MCF 10A (cell line): ENCODE measurements at places on chromosomes 3 and 15. TPM values are rescaled to one million over a fixed set of nuclear protein-coding genes. Genes with fewer than 3 reads are reported as not detected.

- no peak overlapping the region for H3K4me3 ChIP-seq
- H3K27me3 ChIP-seq = no peaks in the 10 kb centered on the region
- peaks cover 58% of the 10 kb centered on the region for H3K36me3 ChIP-seq
- peaks cover 7% of the 10 kb centered on the region for H3K4me1 ChIP-seq
- no peak for DNase-seq
These were observed 49.7 kb upstream of the UTS2B start for GRCh38 chr3:191380001-191380400.

DNA sequence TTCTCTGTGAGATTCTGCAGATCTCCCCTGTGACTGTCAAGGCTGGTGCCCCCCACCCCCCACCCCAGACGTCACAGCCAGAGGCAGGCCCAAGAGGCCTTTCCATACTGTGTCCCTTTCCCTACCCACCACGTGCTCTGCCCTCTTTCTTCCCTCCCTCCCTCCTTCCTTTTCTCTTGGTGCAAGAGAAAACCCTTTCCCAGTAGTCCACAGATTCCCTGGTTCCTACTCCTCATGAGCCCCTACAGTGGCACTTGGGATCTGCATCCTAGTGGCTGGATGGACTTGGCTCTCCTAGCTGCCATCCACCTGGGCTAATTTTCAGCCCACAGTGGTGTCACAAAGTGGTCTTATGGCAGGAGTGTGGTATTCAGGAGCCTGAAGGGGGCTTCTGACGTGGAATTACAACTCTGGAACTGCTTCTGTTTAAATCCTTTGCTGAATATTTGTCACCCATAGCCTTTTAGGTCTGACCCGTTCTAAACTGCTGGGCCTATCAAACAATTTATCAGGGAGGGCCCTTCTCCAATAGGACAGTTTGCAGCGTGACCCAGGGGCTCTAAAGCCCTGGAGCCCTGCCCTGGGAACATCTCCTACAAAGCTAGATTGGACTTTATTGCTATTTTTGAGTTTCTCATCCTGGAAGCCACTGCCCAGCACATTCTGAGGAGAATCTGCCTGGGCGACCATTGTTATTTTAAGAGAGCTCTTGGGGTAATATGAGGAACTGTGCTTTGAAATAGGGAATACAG lies 35.3 kb downstream of the KLF13 start:
- H3K4me1 ChIP-seq = peaks cover 69% of the 10 kb centered on the region
- no peaks in the 10 kb centered on the region for H3K27me3 ChIP-seq
- H3K4me3 ChIP-seq = no peak overlapping the region
- DNase-seq = peak; percentile 16
- H3K27ac ChIP-seq = peak overlapping the region; percentile 80

GRCh38 chr3:185733980-185734724 lies 90.7 kb downstream of the IGF2BP2 start:
- no peaks in the 10 kb centered on the region for H3K27me3 ChIP-seq
- peak; percentile 93 for DNase-seq
- peaks cover 51% of the 10 kb centered on the region for H3K4me1 ChIP-seq
- H3K4me3 ChIP-seq = no peak overlapping the region
- peaks cover 26% of the 10 kb centered on the region for H3K36me3 ChIP-seq

GRCh38 chr3:42387802-42388651 lies 22.4 kb downstream of the LYZL4 start:
- no peaks in the 10 kb centered on the region for H3K4me1 ChIP-seq
- no peak overlapping the region for H3K4me3 ChIP-seq
- no peak overlapping the region for H3K27ac ChIP-seq
- no peak for DNase-seq
- peaks cover 31% of the 10 kb centered on the region for H3K27me3 ChIP-seq

- peaks cover 10% of the 10 kb centered on the region for H3K4me1 ChIP-seq
- no peak overlapping the region for H3K4me3 ChIP-seq
- H3K27ac ChIP-seq = no peak overlapping the region
- H3K36me3 ChIP-seq = no peaks in the 10 kb centered on the region
- no peak for DNase-seq
These were observed 89.7 kb upstream of the SLC4A7 start for GRCh38 chr3:27573780-27574437.

GRCh38 chr3:101803939-101804338 lies 24.9 kb downstream of the NXPE3 start:
- H3K27ac ChIP-seq = no peak overlapping the region
- DNase-seq = no peak
- H3K36me3 ChIP-seq = no peaks in the 10 kb centered on the region
- no peak overlapping the region for H3K4me3 ChIP-seq
- peaks cover 2% of the 10 kb centered on the region for H3K4me1 ChIP-seq

DNA sequence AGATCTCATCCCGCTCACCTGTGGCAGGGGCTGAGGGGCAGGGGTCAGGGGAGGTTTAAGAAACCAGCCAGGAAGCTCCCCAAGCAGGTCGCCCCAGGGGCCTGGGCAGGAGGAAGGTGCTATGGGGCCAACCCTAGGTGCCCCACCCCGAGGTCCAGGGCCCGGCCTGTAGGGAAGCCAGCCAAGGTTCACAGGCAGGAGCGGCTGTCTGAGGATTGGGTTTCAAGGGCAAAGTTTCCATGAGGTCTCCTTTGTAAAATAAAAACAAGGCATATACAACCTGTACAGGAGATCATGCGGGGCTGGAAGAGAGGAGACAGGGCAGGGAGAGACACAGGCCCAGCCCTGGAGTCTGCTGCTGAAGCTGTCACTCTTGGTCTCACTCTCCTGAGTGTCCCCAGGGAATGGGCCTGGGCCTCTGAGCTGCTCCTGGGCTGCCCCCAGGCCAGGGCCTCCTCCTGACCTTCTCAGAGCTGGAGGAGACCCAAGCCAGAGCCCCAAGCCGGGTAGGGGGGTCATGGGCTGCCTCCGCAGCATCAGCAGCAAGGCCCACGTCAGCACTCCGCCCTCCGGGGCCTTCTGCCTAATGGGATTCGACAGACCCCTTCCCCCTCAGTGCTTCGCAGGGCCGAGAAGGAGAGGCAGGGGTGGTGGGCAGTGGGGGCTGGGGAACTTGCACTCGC lies 5.5 kb downstream of the CPLX3 start:
- peaks cover 6% of the 10 kb centered on the region for H3K4me1 ChIP-seq
- no peak for DNase-seq

GRCh38 chr3:139110072-139110830 lies 65.6 kb upstream of the PRR23C start:
- H3K4me3 ChIP-seq = no peak overlapping the region
- H3K27me3 ChIP-seq = no peaks in the 10 kb centered on the region
- peaks cover 7% of the 10 kb centered on the region for H3K4me1 ChIP-seq
- no peak overlapping the region for H3K27ac ChIP-seq
- H3K36me3 ChIP-seq = no peaks in the 10 kb centered on the region

DNA sequence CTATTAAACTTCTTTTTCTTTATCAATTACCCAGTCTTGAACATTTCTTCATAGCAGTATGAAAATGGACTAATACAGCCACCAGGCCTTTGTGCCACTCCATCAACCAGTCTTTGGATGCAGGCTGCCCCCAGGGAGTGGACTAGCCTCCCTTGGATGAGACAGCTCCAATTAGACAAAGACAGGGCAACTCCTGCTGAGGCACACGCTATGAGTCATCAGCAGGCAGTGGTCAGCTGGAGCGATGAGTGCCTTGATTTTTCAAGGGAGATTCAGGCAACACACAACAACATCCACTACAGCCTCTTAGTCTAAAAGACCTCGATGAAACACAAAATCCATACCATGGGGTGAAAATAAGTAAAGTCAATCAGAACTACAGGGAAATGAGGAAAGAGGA lies 160.1 kb downstream of the ARRDC4 start:
- H3K36me3 ChIP-seq = no peaks in the 10 kb centered on the region
- no peak overlapping the region for H3K4me3 ChIP-seq
- H3K4me1 ChIP-seq = peaks cover 17% of the 10 kb centered on the region
- H3K27me3 ChIP-seq = no peaks in the 10 kb centered on the region

DNA sequence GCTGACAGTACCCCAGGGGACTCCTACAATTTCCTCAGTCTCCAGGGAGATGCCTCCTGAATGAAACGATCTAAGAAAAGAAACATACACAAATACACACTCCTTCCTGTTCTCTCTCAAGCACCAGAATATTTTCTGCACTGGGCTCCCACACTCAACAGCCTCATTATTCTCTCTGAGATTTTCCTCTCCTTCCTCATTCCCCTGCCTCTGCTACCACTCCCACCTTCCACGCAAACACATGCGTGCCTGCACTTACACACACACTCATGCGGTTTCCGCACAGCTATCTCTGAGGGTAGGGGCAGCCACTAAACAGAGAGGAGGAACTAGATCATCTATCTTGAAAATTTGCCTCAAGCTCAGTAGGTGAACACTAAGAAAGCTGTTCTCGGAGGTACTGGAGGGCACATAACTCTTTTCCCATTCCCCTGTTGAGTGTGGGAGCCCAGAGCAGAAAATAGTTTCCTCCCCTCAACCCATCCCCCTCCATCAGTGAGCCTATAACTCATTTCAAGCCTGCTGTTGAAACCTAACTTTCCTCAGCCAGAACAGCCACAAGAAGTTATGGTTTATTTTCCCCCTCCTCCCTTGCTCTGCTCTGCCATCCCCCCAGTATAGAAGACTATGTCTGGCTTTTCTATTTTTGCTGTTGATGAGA lies 30.5 kb upstream of the TIPARP start:
- H3K27ac ChIP-seq = no peak overlapping the region
- no peaks in the 10 kb centered on the region for H3K4me1 ChIP-seq
- H3K27me3 ChIP-seq = peaks cover 11% of the 10 kb centered on the region
- H3K36me3 ChIP-seq = no peaks in the 10 kb centered on the region
- no peak overlapping the region for H3K4me3 ChIP-seq

- H3K4me3 ChIP-seq = no peak overlapping the region
- peaks cover 19% of the 10 kb centered on the region for H3K4me1 ChIP-seq
- H3K27ac ChIP-seq = no peak overlapping the region
- peak; percentile 37 for DNase-seq
- no peaks in the 10 kb centered on the region for H3K36me3 ChIP-seq
These were observed 56.6 kb downstream of the ANP32A start for GRCh38 chr15:68764090-68764489.

DNA sequence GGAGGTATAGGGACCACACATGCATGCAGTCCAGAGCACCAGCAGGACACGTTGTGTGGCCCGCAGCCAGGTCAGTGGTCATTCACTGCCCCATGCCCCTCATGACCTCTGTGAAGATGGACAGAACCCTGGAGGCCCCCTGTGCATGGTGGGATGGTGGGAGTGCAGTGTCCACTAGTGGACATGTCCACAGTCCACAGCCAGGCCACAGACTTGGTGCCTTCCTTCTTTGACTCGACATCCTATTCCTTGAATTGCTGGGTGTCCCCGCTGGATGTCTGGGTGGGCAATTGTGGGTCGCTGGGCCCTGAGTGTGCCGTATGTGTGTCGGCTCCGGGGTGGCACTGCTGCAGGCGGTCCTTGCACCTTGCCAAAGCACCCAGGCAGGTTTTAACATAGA lies 35.7 kb downstream of the KLF15 start:
- no peaks in the 10 kb centered on the region for H3K4me1 ChIP-seq
- no peaks in the 10 kb centered on the region for H3K36me3 ChIP-seq
- peaks cover 15% of the 10 kb centered on the region for H3K27me3 ChIP-seq
- no peak overlapping the region for H3K27ac ChIP-seq
- no peak overlapping the region for H3K4me3 ChIP-seq

DNA sequence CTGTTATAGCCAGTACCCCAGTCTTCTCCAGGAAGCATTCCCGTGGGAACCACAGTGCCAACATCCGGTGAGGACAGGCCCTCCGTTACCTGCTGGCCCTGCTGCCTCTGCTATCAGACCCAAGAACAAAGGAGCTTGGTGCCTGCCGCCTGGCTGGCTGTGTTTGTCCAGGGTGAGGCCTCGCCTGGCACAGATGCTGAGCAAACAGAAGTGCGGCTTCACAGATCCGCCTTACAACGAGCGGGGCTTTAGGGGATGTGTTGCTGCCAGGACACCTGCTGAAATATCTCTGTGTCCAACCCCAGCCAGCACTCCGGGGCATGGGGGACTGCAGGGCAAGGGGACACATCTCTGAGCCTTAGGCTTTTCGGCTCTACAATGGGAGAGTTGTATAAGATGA lies 2.2 kb upstream of the EPHB3 start:
- H3K4me3 ChIP-seq = no peak overlapping the region
- no peak overlapping the region for H3K27ac ChIP-seq
- no peak for DNase-seq
- H3K4me1 ChIP-seq = peaks cover 23% of the 10 kb centered on the region

Gene CELSR3
- 17.6 and 21.5 TPM in 2 replicates for total RNA-seq

Gene GOLGA8T
- 0.59 and 0.61 TPM in 2 replicates for total RNA-seq

Gene CDCP1
- 180 and 208 TPM in 2 replicates for total RNA-seq

Gene AQP9
- total RNA-seq = 0.09 TPM in 1 of 2 replicates, not detected in the other

Gene MELTF
- total RNA-seq = 9.1 and 20.6 TPM in 2 replicates

Gene ZNF80
- total RNA-seq = not detected in 2 replicates

Gene PARP16
- total RNA-seq = 5.9 and 6.1 TPM in 2 replicates

Gene LRRN1
- 1.2 TPM in 2 replicates for total RNA-seq
